ENCODE measurements at places on chromosomes 2 and 18.

DNA sequence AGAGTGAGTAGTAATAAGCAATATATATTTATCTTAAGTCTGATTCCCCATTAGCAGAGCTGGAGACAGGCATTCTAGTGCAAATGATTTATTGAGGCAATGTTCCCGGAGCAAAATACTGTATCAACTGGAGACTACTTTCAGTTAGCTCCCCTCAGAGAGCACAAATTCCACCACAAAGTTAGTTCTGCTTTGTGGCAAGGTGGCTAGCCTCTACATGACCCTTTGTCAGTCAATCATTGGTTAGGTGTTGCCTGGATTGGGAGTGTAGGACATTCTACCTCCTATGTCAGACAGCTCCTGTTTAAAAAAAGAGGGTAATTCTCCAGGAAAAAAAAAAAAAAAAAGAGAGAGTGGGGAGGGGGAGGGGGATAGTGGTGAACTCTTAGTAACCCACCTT lies 402.2 kb downstream of the NR4A2 start:
- no peak for DNase-seq

DNA sequence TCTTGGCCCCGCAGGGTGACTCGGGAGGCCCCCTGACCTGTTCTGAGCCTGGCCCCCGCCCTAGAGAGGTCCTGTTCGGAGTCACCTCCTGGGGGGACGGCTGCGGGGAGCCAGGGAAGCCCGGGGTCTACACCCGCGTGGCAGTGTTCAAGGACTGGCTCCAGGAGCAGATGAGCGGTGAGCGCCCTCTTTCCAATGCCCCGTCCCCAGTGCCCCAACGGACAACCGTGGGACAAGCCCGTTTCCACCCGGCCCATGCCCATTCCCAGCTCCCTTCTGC lies 2.6 kb upstream of the CHRND start:
- no peak for DNase-seq

GRCh38 chr18:62335494-62335893 lies 10.4 kb downstream of the TNFRSF11A start:
- no peak for DNase-seq

- DNase-seq, result no peak
Measured at GRCh38 chr2:69205491-69205890, 181.5 kb downstream of the GFPT1 start.

GRCh38 chr2:235421618-235422017 lies 72.2 kb upstream of the AGAP1 start:
- no peak for DNase-seq

- no peak for DNase-seq
Measured at GRCh38 chr2:134173338-134174016, 80.4 kb upstream of the MGAT5 start.

DNA sequence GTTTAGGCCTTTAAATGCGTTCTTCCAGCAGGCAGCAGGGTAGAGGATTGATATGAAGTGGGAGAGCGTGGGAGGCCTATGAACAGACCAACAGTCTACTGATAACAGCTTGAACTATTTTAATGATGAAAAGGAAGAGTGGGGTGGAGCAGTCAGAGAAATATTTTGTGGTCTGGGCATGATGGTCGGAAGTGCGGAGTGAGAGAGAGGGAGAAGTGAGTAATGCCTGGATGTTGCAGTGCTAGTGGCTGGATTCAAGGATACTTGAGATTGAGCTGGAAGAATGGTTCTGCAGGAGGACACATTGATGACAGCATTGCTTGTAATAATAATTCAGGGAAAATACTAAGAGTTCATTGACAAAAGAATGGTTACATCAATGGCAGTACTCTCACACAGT lies 151.0 kb upstream of the DAPL1 start:
- peak; percentile 52 for DNase-seq

DNA sequence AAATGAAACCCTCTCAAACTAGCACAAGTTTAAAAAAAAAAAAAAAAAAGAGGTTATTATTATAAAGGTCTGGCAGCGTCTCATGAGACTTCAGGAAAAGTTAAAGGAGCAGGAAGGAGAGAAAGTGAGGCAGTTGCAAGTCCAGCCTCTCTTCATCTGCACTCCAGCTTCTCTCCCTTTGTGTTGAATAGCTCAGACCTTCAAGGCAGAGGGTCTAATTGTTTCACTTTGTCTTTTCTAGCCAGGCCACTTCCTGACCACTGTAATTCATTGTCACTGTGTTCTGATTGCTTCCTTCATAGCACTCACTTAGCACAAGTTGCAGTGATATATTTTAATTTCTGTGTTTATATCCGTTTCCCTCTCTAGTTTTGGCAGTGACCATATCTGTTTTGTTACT lies 99.9 kb downstream of the SPATS2L start:
- peak; percentile 47 for DNase-seq

DNA sequence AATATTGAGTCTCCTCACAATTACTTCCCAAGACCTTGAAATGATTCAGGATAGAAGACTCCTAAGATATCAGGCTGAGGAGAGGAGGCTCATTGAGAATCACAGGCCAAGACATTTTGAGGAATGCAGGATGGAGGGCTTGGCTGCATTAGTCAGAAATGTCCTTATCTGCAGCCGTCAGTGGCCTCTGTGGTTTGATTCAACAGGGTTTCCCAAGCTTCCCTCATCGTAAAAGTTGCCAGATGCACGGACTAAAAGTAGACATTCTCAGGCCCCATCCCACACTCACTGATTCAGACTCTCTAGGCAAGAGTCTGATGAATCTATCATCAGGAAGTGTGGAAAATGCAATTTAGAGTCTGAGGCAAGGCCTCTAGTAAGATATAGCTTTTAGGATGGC lies 34.0 kb upstream of the TMEM178A start:
- peak; percentile 100 for DNase-seq

DNA sequence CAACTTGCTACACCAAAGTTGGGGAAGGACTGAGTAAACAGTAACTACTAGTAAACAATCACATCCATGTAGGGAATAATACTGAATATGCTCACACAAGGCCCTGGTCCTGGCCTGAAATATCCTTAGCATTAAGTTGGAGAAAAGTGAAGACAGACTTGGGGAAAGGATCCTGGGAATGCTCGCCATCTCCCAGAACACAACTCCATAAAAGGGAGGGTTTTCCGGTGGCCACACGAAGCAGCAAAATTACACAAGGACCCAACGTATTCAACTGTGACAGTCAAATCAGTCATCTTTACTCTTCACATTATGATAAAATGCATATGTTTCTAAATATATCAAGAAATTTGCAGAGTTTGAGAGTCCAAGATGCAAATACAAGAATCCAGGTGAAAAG lies 7.3 kb downstream of the NEMP2 start:
- DNase-seq, result no peak

- DNase-seq, result no peak
Measured at GRCh38 chr18:14919666-14920065, 171.7 kb downstream of the ANKRD30B start.

GRCh38 chr18:23902396-23902795 lies 112.2 kb upstream of the TTC39C start:
- no peak for DNase-seq

- peak; percentile 44 for DNase-seq
Measured at GRCh38 chr2:172878260-172878659, 142.6 kb downstream of the RAPGEF4 start.

GRCh38 chr2:54672590-54673456 lies 50.6 kb upstream of the EML6 start:
- no peak for DNase-seq

DNA sequence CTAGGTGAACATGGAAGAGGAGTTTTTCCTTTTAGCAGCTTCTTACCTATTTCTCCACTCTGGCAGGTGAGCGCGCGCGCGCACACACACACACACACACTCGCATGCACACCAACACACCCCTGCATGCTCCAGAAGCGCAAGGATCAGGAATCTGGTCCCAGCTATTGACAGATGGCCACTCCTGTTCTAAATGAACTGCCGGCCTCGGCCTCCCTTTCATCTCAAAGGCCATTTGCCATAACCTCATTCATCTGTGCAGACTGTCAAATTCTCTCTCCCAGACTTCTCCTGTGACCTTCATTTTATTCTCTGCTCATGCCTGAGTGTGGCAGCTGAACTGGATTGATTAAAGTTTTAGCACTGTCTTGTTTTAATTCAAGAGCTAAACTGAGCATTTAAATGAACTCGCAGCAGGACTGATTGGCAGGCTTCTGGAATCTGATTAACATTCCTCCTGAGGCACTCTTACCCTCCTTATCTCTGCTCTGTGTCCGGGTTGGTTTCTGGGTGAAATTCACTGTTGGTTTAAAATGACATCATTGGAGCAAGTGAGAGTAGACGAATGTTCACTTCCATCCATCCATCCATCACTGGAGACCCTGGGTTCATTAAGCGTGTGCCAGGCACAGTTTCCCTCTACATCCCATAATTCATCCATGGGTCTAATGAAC lies 58.8 kb downstream of the FECH start:
- no peak for DNase-seq

DNA sequence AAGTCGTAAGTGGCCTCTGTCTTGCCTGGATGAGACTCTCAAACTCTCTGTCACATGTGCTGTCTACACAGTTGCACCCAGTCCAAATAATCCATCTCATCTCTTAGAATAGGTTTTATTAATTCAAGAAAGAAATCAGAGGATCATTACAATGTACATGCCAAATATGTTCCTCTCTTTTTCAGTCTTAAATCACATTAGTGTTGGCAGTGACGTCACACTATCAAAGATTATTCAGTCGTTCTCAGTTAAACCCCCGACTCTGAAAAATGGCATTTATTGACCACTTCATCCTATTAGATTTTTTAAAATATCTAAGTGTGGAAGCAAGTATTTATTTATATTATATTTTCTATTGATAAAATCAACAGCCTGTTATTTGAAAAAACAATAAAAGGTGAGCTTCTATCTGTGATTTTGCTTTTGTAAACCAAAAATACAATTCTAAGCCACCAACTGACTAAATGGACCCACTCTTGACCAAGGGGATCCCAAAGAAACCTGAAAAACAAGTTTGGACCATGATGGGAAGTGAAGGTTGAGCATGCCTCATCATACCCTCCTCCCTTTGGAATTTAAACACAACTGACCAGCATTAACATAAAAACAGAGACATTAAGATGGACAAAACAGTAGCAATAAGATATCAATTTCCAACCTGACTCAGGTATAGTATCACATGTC lies 1894.4 kb upstream of the LRRTM1 start:
- no peak for DNase-seq

DNA sequence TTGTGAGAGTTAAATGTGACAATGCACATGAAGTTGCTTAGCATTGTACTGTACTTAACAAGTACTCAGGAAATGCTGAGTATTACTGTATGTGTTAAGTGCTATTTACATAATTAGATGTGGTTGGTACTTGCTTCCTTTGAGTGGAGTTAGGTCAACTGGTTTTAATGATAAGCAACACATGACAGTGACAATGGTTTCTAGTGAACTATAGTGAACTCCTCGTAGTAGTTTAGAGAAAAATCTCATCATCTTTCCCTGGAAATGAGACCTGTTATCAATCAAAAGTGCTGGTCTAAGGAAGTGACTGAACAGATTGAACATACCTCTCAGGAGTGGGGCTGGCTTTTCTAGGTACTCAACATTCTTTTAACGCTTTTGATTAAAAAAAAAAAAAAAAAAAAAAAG lies 29.2 kb upstream of the ZDBF2 start:
- DNase-seq, result no peak

DNA sequence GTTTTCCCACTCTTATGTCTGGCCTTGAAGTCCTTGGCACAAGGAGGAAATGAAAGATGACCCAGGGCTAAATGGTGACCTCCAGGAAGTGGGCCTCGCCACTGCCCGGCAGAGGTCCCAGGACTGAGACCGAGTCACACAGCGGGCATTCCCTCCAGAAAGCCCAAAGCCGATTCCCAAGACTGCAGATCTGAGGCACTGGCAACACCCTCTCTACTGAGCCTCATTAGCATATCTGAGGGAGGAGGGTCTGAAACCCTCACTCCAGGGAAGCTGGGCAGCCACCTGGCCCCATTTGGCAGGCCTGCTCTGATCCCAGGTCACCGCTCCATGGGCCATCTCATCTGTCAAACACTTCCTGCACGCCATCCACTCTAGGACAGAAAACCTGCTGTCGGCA lies 29.1 kb downstream of the FAM178B start:
- DNase-seq, result no peak

- DNase-seq, result no peak
Measured at GRCh38 chr2:200625282-200625681, 39.5 kb downstream of the AOX1 start.

DNA sequence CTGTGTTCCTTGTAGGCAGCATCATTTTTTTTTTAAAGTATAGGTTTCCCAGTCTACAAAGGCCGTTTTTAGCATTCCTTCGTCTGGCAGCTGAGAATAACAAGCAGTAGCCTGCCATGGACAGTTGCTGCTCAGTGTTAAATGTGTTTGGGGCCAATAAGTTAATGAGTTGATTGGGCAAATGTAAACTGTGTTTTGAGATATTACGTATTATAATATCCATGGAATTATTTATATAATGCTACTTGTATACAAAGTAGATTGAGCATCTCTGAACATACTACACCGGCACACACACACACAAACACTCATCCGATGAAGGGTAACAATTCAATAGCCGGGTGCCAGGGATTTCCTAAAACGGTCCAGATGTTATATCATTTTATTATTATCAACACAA lies 97.2 kb downstream of the IRS1 start:
- DNase-seq, result no peak

GRCh38 chr2:107414376-107414775 lies 412.3 kb upstream of the RGPD4 start:
- DNase-seq, result peak; percentile 15

GRCh38 chr2:222945887-222946286 lies 85.1 kb downstream of the ACSL3 start:
- no peak for DNase-seq

- no peak for DNase-seq
Measured at GRCh38 chr2:104049438-104049837, 804.5 kb upstream of the POU3F3 start.

DNA sequence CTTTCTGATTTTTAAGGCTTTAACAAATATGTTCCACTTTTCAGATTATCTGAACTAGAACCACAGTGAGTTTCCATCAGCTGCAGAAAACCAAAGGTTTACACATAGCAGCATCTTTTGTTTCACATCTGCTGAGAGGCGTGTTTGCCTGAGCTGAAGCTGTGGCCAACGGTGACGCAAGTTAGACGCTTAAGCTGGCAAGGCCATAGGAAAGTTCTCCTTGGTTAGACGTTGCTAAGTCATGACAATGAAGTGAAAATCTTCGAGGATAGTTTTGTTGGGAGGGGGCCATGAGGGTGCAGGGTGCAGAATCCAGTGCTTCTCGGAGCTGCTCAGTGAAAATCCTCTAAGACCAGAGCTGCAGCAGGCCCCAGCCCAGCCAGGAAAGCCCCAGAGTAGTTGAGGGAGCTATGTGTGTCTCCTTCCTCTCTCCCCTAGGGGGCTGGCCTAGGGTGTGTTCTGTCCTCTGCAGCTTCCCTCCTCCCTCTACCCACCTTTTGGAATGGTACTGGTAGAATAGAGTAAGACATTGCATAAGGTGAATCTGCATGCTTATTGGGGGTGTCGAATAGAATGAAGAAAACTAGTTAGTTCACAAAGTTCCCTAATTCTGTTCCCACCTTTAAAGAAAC lies 105.4 kb downstream of the FHOD3 start:
- peak; percentile 11 for DNase-seq

All from fibroblast of lung (primary cell).